ENCODE measurements at places on chromosomes 6 and 20.

GRCh38 chr6:44781912-44782597, 394.5 kb downstream of the CDC5L start:
- no peak for DNase-seq

DNA sequence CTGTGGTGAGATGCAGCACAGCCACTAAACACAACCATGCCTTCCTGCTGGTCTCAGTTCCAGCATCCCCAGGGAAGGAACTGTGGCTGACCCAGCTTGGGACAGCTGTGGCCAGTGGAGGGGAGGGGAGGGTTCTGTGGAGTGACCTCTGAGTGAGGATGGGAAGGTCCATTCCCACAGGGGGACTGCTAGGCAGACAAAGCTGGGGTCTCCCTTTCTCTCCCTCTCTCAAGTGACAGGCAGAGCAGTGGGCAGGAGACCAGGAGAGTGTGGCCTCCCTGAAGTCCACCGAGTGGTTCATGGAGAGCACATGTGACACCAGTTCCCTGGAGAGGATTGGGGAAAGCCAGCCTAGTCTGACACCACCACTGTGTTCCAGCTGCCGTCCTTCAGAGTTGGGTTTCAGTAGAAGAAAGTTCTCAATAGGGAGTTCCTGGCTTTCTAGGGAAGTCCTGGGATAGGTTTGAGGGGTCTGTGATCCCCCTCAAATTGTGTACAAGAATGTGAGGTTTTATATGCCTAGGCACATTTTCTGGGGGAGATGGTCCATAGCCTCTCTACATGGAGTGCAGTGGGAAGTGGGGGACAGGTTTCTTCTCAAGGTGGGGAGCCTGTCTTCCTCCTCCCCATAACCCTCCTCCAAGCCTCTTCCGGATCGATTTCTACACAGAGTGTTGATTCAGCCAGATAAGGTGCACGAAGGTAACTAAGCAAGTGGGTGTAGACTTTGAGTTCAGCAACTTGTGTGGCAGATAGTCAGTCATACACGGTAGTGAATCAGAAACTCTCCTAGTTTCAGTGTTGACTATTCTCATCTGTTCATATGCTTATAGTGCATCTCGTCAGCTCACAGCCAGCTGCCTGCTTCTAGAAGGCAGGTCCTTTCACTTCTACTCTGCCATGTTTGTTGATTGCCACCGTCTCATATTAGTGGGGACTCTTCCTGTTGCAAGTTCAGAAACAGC, 18.9 kb downstream of the MANBAL start:
- no peak for DNase-seq

GRCh38 chr20:62444286-62444685, 16.9 kb upstream of the RBBP8NL start:
- DNase-seq = no peak

DNA sequence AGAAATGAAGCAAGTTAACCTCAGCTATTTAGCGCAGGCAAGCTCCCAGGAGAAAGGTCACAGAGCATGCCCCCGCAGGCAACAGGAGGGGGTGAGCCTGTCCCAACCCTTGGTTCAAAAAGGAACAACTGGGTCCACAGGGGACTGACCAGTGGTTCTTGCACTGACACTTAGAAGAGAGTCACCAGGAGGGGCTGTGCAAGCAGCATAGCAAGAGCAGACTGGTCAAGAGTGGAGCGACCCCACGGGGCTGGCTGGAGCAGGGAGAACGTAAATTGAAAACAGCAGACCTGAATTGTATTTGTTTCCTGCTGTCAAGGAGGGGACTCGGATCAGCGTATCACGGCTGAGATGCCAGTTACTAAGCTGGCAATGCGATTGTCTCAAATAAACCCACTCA, 32.8 kb downstream of the GABRR1 start:
- DNase-seq = no peak

- no peak for DNase-seq
Observed at GRCh38 chr6:150255840-150256239, 113.0 kb upstream of the IYD start.

DNA sequence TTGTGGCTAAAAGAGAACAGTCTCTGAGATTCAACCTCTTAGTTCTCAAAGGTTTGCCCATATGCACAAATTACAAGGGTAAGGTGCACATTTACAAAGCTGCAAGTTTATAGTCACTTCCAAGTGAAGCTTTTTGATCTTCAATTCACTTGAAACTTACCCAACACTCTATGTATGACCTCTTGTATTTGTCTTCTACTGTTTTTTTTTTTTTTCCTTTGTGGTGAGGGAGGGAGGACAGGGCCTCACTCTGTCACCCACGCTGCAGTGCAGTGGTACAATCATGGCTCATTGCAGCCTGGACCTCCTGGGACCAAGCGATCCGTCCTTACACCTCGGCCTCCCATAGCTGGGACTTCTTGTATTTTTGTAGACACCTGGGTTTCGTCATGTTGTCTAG, 4.5 kb upstream of the FOXO3 start:
- no peak for DNase-seq

DNA sequence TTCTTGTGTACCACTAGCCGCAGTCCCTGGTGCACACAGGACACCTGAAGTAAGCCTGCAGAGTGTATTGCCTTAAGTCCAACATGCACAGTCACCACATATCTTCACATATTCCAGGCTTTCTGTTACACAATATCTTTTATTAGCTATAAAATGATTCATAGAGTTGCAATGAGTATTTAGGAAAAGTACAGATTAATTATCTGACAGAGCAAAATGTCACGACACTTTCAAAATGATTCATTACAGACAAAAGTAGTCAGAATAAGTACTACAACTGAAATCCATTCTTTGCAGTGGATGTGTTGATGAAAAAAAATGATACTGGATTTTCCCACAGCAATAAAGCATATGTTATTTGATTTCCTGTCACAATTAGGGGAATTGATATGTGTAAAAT, 199.5 kb upstream of the ASCC3 start:
- DNase-seq = no peak

DNA sequence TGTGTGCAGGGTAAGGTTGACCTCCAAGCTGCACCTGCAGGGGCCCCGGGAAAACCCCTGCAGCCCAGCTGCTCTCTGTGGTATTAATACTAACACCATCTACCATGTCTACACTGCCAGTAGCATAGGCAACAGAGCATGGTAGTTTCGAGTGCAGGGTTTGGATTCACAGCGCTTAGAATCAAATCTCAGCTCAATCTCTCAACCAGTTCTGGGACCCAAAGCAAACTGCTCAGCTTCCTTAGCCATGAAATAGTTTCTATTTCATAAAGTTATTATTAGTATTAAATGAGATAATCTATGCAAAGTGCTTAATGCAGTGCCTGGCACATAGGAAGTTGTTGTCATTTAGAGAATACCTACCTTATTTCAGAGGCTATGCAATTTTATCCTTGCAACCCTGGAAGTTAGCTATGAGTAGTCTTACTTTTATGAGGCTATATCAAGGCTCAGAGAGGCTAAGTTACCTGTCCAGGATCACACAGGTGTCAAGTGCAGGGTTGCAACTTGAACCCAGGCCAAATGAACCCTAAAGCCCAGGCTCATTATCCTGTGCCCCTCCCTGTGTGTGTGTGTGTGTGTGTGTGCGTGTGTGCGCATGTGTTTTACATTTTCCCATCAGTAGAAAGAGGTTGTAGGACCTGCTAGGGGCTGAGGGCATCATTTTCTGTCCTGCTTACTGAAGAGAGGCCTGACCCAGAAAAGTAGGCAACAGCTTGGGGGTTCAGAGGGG, 27.6 kb upstream of the MRPS18A start:
- no peak for DNase-seq

GRCh38 chr6:85275338-85275985, 174.4 kb upstream of the NT5E start:
- DNase-seq = no peak

DNA sequence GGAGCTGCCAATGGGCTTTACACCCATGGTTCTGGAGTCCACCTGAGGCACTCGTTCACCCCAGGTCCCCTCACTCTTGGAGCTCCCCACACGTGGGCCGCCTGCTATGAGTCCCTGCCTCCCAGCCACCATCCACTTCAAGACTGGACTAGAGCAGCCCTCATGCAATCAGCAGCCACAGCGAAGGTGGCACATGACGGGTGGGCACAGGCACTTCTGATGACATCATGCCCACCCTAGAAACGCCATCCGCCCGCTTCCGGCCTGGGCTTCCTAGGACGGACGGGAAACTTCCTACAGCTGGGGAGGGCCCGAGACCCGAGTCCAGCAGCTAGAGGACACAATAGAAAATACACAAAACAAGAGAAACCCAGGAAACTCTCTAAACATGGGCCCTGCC, 85.5 kb downstream of the PDE10A start:
- DNase-seq = no peak

GRCh38 chr20:46139908-46140482, 21.9 kb downstream of the CD40 start:
- DNase-seq = no peak

DNA sequence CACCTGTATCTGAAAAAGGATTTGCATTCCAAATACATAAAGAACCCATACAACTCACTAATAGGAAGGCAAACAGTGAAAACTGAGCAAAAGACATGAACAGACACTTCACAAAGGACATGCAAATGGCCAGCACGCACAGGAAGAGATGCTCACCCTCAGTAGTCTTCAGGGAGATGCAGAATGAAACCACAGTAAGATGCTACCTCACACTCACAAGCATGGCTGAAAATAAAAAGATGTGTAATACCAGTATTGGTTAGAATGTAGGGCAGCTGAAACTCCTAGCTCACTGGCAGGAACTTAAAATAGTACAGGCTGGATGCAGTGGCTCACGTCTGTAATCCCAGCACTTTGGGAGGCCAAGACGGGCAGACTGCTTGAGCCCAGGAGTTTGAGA, 64.6 kb downstream of the SNX5 start:
- DNase-seq = no peak

DNA sequence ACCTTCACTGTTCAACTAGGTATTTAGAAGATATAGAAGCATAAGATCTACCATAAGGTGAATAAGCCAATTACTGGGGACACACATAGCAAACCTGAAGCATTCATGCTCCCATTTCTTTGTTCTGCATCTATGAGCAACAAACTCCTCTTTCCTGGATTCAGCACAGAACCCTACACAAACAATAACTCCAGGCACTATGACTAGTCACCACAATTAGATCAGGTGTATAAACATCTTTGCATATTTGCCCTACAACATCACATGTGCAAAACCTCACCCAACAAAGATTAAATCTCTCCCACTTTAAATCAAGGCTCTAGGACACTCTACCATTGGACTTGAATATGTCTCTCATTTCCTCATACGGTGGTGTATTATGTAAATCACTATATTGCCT, 652.3 kb downstream of the EPHA7 start:
- DNase-seq = no peak

DNA sequence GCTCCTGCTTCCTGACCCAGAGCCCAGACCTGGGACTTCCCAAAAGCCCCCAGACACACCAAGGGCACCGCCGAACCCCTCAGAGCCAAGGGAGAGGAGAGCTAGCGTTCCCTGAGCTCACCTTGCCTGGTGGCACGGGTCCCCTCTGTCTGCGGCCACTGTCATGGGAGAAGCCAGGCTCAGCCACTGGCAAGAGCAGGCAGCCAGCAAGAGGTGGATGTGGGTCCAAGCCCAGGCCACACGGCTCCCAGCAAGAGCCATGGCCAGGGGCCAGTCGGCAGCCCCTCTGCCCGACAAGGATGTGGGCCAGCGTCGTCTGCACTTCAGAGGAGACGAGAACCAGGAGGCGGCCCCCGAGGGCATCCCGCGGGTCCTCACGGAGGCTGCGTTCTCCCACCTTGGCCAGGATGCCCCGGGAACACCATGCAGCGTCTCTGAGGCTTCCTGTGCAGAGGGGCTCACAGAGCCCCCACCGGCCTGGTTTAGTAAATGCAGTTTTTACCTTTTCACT, 2.2 kb upstream of the PPDPF start:
- DNase-seq = no peak

GRCh38 chr20:17505636-17506517, 25.3 kb downstream of the BFSP1 start:
- DNase-seq = peak; percentile 63

DNA sequence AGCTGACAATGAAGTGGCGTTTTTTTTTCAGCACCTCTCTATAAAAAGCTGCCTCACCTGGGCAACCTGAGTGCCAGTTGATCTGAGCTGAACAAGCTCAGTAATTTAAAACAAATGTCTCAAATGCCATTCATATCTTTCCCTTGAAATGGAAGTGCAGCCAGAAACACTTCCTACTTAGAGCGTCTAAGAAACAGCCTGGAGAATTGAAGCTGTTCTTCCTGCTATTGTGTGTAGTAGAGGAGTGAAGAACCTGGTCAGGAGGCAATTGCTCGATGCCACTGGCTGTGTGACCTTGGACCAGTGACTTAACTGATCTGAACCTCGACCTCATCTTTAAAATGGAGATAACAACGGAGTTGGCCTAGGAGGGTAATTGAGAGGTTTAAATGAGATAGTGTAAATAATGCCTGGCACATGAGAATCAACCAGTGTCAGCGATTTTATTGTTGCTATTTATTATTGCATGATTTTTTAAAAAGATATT, 95.4 kb upstream of the FOXQ1 start:
- DNase-seq = no peak

DNA sequence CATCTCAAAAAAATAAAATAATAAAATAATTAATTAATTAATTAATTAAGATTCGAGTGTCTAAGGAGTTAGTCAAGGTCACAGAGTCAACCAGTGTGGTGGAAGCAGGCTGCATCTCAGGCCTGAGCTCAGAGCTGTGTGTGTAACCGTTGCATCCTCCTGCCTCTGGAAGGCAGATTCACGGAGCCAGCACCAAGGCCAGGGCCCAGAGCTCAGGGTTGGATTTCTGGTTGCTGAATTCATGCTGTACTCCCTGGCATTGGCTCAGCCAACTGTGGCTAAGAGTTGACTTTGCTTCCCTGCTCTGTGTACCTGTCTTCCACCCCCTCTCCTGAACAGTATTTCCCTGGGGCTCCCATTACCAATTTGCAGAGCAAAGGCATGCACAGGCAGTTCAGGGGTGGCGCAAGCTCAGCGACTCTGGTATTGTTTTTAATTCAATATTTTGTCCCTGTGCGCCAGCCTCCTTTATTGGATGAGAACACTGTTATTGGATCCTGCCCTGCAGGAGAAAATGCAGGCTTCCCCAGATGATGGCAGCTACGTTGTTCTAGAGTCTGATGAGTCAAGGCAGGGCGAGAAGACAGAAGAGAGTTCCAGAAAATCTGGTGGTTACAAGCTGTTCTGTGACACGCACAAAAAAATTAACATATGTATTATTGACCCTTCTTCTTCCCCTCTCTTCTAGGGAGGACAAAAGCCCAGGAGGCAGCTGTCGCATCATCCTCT, 12.3 kb upstream of the CTNNBL1 start:
- no peak for DNase-seq

DNA sequence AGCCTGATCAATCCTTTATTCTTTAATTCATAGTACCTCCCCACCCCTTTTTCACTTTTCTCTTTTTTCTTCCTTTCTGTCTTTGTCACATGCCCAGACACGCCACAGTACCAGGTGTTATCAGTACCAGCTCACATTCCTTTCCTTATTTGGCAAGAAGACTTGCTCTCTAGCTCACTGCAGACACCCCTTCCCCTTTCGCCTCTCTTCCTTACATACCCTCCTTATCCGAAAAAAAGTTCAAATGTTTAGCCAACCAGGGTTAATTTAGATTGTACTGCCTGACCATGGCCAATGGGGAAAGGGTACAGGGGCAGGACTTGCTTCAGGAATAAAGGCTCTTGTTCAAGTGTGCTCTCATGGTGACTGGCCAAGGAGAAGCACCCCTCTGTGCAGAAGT, 9.3 kb upstream of the SIRPB2 start:
- DNase-seq = no peak

- DNase-seq = no peak
Observed at GRCh38 chr6:80436663-80437062, 330.2 kb downstream of the BCKDHB start.

Data from activated CD4-positive, alpha-beta T cell treated with anti-CD3 and anti-CD28 coated beads, Interleukin-2, amount 50 U/mL, for 48 hours (primary cell).